ENCODE measurements at places on chromosomes 6 and 20. TPM values are rescaled to one million over a fixed set of nuclear protein-coding genes. Genes with fewer than 3 reads are reported as not detected.

Gene TAF11
- 31.5 TPM for total RNA-seq

Gene COL20A1
- 3.1 TPM for total RNA-seq

GRCh38 chr6:129195643-129196042 lies 312.7 kb downstream of the LAMA2 start:
- no peaks in the 10 kb centered on the region for H3K27me3 ChIP-seq
- H3K4me3 ChIP-seq, result no peak overlapping the region
- no peak overlapping the region for H3K27ac ChIP-seq
- H3K4me1 ChIP-seq, result no peaks in the 10 kb centered on the region

- no peaks in the 10 kb centered on the region for H3K36me3 ChIP-seq
- H3K27ac ChIP-seq, result no peak overlapping the region
- peak; percentile 27 for DNase-seq
Observed at GRCh38 chr6:4805553-4806336, 29.5 kb downstream of the CDYL start.
